AG04449 (cell line): ENCODE measurements at places on chromosomes 1 and 21.

GRCh38 chr1:27332536-27333281, 9.1 kb upstream of the SYTL1 start:
- DNase-seq, result no peak

DNA sequence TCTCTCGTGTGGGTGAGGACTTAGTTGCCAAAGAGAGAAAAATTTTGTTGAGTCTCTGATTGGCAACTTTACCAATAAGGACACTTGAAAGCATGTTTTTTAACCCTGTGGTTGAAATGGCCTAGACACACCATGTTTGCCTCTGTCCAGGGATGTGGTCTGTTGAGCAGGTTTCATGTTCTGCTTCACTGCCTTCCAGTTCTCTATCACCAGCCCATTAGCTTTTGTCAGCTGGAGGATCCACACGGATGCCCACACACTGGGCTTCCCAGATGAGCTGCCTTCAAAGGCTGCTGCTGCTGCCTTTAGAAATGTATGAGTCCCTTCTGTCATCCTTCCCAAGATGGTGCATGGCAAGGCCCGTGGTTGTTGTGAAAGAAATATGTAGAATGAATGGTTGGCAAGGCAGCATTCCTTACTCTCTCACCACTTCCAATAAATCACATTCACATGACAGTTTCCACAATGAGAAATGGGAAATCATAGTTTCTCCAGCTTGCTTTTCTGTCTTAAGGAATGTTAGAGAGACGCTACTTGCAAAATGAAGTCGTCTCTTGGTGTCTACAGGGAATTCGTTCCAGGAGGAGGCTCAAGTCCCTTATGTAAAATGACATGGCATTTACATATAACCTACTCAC, 108.2 kb upstream of the SLC35F3 start:
- DNase-seq, result no peak

- DNase-seq, result no peak
Measured at GRCh38 chr1:20402585-20403422, 83.2 kb downstream of the CAMK2N1 start.

DNA sequence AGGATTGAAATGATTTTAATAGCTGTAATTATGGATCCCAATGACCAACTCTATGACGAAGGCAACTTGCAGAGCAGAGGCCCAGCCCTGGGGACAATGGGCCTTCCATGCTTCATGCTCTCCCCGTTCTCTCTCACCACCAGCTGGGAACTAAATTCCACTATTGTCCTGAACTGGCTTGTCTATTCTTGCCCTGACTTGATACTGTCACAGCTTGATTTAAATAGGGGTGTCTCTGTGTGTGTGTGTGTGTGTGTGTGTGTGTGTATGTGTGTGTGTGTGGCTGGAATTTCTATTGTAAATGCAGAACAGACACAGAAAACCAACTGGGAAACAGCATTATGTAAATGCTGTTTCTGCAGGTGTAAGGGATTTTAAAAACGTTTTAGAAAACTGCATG, 57.0 kb downstream of the SLC22A15 start:
- no peak for DNase-seq

DNA sequence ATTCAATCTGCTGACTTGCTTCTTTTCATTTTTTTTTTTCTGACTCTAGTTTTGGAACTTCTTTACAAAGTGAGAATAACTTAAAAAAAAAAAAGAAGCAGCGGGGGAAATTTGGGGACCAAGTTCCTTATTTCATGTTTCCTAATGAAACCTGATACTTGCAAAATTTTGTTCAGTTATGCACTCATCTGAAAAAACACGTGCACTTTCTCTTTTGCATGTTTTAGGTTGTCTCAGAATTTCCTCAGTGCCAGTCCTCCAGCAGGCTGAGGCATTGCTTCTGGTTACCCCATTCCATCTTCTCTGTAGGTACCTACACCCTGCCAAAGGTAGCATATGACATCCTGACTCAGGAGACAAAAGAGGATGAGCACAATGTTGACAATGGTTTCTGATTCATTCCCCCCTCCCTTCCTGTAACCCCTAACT, 299.7 kb downstream of the GRIK1 start:
- DNase-seq, result no peak

- DNase-seq, result no peak
Measured at GRCh38 chr1:160549665-160550006, 26.6 kb upstream of the SLAMF6 start.

DNA sequence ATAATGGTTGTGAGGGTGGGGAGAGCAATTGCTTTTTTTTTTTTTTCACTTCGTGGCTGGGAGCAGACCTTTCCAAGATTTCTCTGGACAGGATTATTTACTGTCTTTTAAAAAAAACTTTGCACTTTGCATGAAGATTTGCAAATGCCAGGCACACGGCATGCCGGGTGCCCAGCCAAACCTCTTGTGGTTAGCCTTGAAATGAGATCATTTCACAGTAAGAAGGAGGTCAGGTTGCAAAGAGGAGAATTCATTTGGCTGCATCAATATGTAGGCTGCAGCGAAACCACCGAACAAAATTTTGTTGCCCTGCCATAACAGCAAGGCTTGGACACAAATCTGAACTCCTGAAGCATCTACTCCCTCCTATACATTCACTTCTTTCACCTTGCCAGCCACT, 36.5 kb upstream of the KCND3 start:
- no peak for DNase-seq

DNA sequence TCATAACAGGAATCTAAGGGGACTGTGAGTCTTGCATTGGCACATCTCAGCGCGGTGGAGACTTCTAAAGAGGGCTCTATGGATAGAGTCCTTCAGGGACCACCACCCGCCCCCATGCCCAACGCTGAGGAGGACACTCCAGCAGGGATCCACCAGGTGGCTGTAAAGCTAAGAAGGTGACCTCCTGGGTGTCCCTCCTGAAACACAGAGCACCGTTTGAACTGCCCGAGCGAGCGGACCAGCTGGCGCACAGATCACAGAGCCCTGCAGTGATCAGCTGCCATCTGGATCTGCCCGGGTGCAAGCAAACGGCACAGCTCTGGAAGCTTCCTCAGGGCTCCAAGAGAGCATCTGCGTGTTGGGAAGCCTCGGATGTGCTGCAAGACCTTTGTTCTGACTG, 51.3 kb upstream of the LYST start:
- no peak for DNase-seq

DNA sequence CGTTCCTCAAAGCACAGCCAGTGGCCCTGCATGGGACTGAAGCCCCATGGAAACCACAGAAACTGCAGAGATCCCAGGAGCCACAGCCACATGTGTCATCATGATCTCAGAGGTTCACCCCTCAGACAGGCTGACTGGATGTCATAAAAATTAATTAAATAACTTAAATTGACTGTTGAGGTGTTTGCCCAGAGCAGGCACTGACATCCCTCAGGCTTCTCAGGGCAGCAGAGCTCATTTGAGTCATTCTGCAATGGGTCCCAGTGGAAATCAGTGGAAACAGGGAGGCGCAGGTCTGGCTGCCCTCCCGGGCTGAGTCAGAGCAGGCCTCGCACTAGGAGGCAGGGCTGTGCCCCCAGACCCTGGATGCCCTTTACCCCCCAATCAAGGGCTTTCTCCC, 135.1 kb downstream of the CDC7 start:
- no peak for DNase-seq

- no peak for DNase-seq
Measured at GRCh38 chr1:178086766-178087165, 7.1 kb upstream of the RASAL2 start.

- no peak for DNase-seq
Measured at GRCh38 chr1:110262296-110262695, 52.2 kb downstream of the KCNC4 start.

GRCh38 chr1:239125027-239125426, 261.3 kb upstream of the CHRM3 start:
- DNase-seq, result no peak

- DNase-seq, result no peak
Measured at GRCh38 chr1:224259986-224260385, 70.0 kb downstream of the NVL start.

DNA sequence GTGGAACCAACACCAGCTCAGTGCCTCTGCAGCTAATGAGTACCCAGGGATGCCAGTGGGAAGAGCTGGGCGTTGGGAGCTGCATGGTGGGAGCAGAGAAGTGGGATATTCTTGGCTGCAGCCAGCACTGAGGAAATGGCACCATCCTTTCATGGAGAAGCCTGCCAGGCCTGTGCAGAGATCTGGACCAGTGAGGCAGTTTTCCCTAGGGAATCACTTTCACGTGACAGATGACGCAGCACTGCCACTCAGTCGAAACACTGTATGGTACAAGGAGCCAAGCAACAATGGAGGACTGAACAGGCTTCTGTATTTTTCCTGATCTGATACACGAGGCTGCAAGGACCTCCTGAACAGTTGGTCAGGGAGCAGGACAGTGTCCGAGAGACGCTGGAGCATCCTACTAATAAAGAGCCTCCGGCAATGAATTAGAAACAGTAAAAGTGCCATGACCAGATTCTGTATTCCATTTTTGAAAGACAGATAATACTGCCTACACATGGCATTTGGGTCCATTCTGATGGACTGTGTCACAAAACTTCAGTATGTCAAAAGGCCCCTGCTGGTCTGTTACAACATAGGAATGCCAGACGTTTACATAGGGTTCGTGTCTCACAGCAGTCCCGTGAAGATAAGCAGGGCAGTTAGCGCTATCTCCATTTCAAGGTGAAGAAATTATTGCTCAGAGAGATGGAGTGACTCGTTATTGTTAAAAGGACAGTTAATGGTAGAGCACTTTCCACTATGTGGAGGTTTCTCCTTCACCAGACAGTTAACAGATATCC, 44.0 kb upstream of the LMO4 start:
- no peak for DNase-seq

- DNase-seq, result no peak
Measured at GRCh38 chr1:53550201-53550741, 91.1 kb downstream of the DMRTB1 start.

DNA sequence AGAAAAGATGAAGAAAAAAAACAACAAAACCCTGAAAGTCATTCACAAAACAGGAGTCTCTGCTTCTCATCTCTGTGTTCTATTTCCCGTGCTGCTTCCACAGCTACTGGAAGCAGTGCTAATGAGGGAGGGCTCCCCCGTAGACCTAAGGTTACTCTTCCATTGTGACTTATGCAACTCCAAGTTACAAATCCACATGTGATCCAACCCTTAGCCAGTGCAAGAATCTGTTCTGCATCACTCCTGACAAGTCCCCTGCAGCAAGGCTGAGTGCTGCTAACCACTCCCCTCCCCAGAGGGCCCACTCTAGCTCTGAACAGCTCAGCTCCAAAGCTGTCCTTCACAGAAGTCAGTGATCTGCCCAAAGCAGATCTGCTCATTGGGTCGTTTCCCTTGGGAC, 10.3 kb downstream of the DNALI1 start:
- DNase-seq, result no peak

GRCh38 chr1:230228236-230228897, 161.3 kb downstream of the GALNT2 start:
- no peak for DNase-seq

- DNase-seq, result no peak
Measured at GRCh38 chr1:95956215-95956614, 722.2 kb downstream of the RWDD3 start.

- DNase-seq, result no peak
Measured at GRCh38 chr1:228314658-228315483, 91.8 kb downstream of the TRIM11 start.

DNA sequence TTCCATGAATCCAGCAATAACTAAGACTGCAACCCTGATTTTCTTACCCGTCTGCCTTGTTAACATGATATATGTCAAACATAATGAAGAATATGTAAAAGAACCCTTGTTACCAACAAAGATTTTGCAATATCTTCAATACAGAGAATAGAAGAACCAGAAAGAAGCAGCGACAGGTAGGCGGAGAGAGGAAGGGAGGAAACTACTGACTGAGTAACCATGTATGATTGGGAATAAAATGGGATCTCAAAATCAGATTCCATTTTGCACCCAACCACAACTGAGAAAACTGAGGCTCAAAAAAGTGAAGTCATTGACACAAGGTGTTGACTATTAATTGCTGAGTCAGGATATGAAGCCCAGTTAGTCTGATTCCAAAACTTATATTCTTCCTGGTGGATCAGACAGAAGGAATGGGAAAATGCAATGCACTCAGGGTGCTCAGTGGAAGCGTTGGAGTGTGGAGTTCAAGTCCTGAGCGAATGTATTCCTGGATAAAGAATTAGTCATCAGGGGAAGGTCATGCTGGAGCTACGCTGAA, 293.3 kb upstream of the GREM2 start:
- DNase-seq, result no peak

- no peak for DNase-seq
Measured at GRCh38 chr1:232421143-232421796, 208.7 kb downstream of the SIPA1L2 start.

DNA sequence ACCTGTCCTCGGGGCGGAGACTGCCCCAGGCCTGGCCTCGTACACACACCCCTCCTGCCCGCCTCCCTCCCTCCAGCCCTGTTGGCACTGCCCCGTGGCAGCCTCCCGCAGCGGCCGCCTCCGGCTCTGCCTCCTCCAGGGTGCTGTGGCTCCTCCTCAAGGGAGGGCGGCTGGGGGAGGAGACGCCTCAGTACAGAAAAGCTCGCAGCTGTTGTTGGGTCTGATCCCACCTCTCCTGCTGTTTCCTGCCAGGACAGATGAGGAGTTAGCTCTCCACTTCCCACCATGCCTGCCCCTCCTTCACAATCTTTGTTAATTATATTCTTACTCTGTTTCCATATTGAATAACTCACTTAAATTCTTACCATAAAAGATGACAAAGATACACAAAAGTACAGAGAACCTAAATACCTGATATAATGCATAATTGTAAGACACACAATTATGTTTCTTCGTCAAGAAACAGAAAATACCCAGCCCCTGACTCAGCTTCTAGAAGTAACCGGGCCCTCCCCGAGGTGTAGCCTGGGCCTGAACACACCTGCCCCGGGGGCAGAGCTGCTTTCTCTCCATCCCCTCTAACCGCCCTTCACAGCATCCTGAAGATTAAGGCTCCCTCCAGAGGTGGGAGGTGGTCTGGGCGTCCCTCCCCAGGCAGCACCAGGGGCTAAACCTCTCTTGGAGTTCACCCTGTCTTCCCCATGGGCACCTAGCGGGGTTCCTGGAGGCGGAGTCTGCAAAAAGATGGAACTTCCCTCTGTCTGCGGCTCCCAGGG, 30.6 kb upstream of the COL6A1 start:
- DNase-seq, result no peak

DNA sequence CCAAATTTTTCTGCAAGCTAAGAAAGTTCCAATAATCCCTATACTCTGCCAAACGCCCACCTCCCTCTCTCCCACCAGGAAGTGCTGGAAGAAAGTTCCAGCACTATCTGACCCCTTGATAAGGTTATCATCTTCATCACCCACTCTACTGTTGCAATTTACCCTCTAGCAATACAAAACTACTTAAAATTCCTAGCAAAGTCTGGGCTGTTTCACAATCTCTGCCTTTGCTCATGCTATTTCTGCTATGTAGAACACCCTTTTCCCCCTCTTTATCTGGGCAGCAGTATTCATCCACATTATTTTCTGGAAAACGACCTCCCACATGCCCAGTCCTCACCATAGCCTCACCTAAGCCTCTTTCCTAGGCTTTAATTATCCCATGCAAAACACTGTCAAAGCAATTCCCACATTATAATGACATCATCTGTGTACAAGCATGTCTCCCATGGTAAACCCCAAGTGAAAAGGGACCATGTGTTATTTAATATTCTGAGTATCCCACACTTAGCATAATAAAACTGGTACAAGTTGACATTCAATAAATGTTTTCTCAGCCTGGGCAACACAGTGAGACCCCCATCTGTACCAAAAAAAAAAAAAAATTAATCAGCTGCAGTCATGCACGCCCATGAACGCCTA, 12.0 kb downstream of the F11R start:
- no peak for DNase-seq

GRCh38 chr1:68321084-68321685, 88.9 kb upstream of the WLS start:
- DNase-seq, result no peak
